ENCODE measurements at places on chromosomes 6 and 20.

DNA sequence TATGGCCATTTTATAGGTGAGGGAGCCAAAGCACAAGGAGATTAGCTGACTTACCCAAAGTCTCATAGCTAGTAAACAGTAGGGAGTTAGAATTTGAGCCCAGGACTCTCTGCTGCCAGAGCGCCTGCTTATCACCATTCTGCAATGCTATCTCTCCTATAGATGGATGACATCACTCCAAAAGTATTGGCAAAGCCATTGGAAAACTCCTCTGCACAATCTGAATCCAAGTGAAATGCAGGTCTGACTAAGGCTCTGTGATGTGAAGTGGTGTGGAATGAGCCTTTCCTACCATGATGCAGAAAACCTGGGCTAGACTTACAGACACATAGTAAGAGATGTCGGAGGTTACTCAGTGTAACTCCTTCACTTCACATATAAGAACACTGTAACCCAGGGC, 106.3 kb downstream of the GRM1 start:
- DNase-seq, result no peak

DNA sequence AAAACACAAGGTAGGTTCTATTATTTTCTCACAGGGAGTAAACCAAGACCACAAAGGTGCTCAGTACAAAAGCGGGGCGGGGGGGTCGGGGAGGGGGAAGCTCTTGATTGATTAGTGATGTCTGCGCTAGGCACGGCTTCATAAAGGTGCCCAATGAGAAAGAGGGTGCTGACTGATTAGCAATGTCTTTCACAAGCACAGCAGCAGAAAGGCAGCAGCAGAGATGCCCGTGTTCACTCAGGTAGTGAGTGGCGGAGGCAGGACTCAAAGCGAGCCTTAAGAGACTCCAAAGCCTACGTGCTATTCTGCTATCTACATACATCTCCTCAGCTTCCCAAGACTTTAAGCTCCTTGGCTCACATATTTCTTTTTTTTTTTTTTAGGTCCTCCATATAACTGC, 20.3 kb downstream of the NFATC2 start:
- no peak for DNase-seq

DNA sequence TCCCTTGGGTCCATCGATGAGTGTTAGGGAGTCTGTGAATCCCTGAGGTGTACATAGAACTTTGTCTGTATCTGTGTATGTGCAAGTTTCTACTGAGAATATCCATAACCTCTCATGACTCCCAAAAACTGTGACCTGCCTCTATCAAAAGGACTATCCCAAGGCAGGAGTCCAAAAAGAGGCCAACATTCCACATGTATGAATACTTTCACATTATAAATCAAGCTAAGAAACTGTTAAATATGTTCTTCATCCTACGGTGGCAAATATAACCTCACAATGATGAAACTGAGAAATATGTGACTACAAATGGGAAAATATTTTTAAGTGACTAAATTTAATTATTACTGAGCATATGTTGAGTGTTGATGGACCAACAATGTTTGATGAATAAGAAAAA, 16.1 kb upstream of the STX11 start:
- DNase-seq, result no peak

DNA sequence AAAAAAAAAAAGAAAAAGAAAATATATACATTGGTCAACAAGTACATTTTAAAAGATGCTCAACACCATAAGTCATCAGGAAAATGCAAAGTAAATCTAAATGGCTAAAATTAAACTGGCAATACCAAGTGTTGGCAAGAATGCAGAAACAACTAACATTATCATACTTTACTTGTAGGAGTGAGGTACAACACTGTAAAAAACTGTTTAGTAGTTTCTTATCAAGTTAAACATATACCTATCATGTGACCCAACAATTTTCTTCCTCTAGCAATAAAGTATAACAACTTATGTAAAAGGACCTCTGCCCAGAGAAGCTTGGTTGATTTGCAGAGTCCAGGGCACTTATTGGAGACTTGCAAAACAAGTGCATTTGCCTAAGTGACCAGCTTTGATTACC, 40.4 kb downstream of the LMBRD1 start:
- no peak for DNase-seq

GRCh38 chr20:9329355-9330101, 184.9 kb upstream of the LAMP5 start:
- no peak for DNase-seq

DNA sequence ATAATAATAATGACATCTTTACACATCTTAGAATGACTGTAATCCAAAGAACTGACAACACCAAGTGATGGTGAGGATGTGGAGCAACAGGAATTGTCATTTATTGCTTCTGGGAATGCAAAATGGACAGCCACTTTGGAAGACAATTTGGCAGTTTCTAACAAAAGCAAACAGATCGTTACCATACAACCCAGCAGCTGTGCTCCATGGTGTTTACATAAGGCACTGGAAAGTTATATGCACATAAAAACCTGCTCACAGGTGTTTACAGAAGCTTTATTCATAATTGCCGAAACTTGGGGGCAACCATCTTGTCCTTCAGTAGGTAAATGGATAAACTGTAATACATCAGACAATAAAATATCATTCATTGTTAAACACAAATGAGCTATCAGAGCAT, 18.3 kb upstream of the ASF1A start:
- DNase-seq, result no peak

GRCh38 chr6:125806813-125807212, 16.1 kb downstream of the NCOA7 start:
- no peak for DNase-seq

DNA sequence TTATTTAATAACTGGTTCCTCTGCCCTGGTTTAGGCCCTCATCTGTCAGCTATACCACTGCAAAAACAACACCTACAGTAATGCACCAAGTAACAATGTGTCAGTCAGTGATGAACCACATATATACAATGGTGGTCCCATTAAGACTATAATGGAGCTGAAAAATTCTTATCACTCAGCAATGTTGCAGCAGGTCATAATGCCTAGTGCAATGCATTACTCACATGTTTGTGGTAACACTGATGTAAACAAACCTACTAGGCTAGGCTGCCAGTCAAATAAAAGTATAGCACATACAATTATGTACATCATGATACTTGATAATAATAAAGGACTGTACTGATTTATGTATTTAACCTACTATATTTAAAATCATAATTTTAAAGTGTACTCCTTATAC, 31.3 kb downstream of the RARS2 start:
- DNase-seq, result no peak

- DNase-seq, result no peak
These were observed 32.5 kb downstream of the ANKEF1 start for GRCh38 chr20:10067321-10067720.

DNA sequence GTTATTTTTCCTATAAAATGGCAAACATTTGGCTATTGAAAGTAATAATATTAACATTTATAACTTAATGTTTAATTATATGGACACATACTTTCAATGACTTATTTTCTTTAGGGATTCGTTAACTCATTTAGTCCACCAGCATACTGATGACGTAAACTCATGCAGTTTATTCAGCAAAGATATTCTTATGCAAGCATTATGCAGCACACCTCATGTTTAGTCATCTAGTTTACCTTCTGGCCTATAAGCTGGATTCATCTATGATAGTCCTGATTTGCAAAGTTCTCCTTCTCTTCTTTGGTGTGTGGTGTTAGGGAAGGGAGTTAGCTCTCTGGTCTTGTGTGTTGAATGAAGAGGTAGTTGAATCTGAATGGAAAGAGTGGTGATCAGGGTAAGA, 60.0 kb downstream of the OR2J2 start:
- DNase-seq, result no peak

GRCh38 chr6:3039384-3039783, 28.9 kb upstream of the RIPK1 start:
- no peak for DNase-seq

GRCh38 chr6:169583886-169584541, 117.8 kb downstream of the WDR27 start:
- DNase-seq, result no peak

DNA sequence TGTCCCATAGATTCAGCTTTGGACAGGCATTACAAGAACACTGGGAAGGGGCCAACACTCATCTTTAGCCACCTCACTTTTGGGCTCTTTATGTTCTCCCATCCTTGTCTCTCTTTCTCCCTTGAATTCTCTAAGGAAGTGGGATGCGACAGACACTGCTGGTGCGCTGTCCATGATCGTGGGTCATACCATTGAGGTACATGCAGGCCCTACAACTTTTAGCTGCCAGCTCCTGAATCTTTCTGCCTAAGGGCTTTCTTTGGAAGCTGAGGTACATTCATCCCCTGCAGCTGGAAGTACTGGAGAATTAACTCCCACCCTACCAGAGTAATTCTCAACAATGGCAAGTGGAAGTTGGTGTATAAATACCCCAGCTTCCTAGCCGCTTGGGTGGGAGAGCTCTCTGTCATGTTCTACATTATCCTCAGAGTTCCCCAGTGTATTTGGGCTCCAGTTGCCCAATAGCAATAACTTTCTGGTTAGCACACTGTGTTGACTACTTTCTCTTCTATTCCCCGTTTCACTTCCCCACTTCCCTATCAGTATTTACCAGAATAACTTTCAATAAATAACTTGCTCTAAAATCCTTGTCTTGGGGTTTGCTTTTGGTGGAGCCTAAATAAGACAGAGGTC, 309.4 kb upstream of the RNF24 start:
- DNase-seq, result no peak

GRCh38 chr6:20409427-20409971, 7.8 kb downstream of the E2F3 start:
- no peak for DNase-seq

DNA sequence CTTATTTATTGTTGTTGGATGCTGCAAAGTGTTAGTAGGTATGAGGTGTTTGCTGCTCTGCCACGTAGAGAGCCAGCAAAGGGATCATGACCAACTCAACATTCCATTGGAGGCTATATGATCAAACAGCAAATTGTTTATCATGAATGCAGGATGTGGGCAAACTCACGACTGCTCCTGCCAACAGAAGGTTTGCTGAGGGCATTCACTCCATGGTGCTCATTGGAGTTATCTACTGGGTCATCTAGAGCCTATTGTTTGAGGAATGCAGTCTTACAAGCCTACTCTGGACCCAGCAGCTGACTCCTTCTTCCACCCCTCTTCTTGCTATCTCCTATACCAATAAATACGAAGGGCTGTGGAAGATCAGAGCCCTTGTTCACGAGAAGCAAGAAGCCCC, 12.1 kb downstream of the MICB start:
- no peak for DNase-seq

DNA sequence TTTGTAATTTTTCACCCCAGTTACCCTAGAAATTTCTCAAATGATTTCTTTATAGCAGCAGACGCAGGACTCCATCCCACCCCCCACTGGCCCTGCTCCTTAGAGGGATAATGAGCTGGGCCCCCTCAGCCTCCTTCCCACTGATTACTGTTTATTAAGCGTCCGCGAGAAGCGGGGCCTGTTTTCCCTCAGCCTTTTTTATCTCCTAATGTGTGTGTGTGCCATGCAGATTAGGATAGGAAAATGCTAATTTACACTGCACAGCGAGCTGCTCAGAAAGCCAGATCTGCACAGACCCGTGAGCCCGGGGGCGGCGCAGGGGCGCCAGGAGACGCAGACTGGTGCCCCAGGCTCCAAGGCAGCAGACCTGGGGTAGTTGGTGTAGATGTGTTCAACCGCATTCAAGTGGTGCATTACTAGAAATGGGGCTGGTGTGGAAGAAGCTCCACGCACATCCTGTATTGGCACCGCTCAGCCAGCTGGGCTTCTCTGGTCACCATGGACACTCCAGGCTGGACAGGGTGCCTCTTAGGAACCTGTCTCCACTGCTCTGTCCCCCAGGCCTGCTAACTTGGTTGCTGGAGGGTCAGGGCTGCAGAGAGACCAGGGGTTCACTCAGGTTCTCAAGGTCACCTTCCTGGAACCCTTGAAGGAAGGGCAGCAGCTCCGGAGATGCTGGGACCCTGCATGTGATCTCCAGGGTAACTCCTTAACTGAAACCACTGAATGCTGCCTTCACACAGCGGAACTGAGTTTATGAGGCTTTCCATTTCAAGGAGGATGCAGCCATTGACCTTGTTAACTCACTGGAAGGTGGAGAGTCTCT, 256.3 kb downstream of the ERMARD start:
- DNase-seq, result no peak

GRCh38 chr6:150667977-150668716, 68.5 kb downstream of the PLEKHG1 start:
- DNase-seq, result no peak

DNA sequence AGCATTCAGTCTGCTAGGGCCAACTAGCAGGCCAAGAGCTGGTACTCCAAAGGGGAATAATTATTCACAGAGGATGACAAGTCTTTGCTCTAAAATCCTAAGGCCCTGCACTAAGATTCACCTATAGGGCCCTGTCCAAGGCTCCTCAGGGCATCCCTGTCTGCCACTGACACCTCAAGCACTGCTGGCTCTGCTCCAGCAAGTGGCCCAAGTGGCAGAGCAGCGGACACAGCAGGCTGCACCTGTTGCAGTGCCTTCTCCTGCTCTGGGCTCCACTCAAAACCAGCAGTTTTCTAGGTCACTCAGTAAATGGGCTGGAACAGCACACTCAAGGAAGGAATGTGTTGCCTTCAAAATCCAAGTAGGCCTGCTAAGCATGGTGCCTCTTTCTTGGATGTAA, 36.4 kb upstream of the SMOC2 start:
- no peak for DNase-seq

GRCh38 chr20:55232647-55233046, 757.3 kb downstream of the DOK5 start:
- no peak for DNase-seq

DNA sequence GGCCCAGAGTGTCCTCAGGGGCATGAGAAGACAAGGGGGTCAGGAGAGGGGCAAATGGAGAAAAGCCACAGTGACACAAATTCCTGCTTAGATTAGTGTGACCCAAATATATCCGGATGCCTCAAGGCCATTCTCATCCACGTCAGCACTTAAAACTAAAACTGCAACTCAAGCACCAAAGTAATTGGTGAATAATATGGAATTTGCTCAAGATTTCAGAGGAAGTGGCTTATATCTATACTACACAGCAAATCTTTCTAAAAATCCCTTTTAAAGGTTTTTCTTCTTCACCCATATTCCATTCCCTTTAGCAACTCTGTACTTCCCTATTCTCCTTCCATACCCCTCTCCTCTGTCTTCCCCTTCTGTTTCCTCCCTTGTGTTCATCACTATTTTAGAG, 15.2 kb downstream of the DEF6 start:
- no peak for DNase-seq

GRCh38 chr6:126072172-126072571, 85.8 kb downstream of the TRMT11 start:
- no peak for DNase-seq

DNA sequence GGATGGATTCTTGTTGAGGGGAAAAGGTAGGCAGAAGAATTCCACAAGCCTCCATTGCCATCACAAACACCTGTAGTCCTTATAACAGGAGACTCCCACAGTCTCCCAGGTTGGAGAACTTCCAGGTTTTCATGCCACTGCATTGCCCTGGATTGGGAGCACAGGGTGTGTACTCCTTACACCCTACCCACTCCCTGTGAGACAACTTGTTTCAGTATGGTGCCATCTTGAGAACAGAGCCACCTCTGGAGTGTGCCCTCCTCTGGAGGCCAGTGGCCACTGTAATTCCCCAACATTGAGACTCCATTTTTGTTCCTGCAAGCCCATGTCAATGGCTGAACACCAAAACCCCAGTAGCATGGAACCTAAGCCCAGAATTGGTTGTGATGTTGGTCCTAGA, 123.5 kb upstream of the LAMA2 start:
- DNase-seq, result no peak
